Activated CD8-positive, alpha-beta memory T cell treated with anti-CD3 and anti-CD28 coated beads, Interleukin-2, amount 50 U/mL, for 48 hours (primary cell): ENCODE measurements at places on chromosomes 13 and 19.

GRCh38 chr19:29530540-29531457 is 5.0 kb downstream of the VSTM2B start:
- no peak for DNase-seq

DNA sequence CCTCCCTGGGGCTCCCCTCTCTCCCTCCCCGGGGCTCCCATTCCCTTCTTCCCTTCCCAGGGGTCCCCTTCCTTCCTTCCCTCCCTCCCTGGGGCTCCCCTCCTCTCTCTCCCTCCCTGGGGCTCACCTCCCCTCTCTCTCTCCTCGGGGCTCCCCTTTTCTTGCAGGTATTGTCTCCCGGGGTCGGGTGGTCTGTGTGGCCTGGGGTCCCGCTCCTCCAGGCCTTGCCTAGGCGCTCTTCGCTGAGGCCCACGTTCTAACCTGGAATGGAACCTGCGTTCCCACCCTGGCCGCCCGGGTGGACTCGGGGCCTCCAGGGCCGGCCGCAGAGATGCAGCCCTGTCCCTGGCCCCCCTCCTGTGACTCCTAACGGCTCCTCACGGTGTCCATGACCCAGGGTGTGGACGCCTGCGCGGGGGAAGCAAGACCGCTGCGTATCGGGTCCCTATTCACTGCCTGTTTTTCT is 940 bp upstream of the DCUN1D2 start:
- no peak for DNase-seq

DNA sequence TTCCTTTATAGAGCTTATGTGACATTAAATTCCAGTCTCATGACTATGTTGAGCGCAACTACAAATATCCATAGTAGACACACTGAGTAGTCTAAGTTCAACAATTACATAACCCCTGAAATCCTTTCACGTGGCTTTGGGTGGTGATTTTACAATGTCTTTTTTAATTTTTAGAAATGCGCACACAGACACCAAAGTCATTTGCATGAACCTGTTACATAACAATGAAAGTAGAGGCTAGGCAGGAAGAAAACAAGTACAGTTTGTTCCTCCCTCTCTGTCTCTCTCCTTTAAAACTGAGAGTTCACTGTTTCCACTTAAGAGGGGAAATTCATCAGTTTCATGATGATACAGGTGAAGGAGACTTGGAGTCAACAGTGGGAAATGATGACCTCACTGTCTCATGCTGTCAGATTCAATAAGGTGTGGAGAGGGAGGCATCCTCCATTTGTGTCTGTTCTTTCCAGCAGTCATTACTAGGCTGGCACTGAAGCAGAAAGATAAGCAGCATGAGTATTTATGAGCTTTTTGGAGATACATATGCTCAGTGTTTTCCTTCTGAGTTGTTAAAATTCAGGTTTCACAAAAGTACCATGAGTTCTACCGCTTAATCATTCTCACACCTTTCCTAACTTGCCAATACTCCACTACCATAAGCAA is 201.8 kb downstream of the LHFPL6 start:
- no peak for DNase-seq

GRCh38 chr13:94550062-94550738 is 45.8 kb downstream of the TGDS start:
- DNase-seq, result no peak

DNA sequence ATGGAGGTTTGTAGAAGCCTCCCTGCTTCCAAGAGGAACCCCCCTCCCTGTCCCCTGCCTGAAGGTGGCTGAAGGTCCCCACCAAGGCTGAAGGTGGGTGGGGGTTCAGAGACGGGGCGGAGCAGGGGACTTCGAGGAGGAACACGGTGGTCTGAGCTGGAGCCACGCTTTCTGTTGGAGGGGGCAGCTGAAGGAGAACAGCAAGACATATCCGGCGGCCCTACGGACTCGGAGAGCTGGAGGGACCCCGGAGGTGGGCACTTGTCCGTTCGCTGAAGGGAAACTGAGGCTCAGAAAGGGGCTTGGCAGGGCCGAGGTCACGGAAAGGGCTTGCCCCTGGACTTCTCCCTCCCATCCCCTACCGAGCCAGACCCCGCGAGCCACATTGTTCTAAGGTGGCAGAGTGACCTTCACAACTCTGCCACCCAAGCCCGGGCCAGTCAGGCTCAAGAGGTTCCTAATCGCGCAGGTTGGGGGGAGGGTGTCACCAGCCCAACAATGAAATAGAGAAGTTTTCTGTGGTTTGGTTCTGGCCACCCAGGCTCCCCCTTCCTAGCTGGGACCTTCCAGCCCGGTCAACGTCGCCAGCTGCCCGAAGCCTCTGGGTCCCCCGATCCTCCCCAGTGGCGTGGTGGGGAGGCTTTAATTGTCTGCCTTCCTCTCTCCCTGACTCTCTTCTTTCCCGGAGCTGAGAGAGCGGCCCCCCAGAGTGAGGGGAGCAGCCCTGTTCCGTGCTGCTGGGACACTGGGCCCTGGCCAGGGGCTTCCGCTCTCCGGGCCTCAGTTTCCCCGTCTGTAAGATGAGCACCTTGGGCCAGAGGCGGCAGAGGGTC is 15.5 kb upstream of the KCNN1 start:
- no peak for DNase-seq

DNA sequence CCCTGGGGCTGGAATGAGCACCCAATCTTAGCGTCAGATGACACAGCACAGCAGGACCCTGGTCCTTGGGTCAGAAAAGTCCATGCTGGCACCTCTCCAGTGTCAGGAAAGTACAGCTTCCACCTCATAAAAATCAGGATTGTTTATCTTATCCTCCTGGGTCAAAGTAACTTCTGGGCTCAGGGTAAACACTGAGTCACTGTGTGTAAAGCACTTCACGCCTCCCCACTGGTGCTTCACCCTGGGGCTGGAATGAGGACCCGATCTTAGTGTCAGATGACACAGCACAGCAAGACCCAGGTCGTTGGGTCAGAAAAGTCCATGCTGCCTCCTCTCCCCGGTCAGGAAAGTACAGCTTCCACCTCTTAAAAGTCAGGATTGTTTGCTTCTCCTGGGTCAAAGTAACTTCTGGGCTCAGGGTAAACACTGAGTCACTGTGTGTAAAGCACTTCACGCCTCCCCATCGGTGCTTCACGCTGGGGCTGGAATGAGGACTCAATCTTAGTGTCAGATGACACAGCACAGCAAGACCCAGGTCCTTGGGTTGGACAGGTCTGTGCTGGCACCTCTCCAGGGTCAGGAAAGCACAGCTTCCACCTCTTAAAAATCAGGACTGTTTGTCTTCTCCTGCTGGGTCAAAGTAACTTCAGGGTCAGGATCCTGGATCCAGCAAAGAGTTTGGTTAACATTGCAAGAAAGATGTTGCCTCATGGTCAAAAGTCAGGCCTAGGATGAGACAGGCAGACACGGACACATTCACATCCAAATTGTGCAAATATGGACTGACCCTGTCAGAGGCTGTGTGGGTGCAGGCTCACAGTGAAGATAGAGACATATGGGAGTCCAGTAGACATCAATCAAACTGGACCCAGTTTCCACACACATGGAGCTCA is 39.2 kb upstream of the CYP2A7 start:
- DNase-seq, result no peak

GRCh38 chr19:45496349-45496953 is 396 bp downstream of the RTN2 start:
- DNase-seq, result peak; percentile 76

DNA sequence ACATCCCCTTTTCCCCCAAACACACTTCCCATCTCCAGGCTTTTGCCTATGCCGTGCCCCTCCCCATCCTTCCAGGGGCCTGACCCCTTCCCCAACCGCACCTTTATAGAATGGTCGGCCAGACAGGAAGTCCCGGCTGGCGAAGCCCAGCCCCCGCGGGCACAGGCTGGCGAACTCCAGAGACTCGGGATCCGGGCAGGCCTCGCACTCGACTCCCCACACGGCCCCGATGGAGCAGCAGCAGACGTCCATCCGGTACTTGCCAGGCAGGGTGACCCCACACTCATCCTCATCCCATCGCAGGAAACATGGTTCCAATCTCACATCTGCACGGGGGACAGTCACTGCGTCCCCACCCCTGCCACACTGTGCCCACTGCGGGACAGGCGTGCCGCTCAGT is 25.7 kb downstream of the FBN3 start:
- DNase-seq, result no peak

DNA sequence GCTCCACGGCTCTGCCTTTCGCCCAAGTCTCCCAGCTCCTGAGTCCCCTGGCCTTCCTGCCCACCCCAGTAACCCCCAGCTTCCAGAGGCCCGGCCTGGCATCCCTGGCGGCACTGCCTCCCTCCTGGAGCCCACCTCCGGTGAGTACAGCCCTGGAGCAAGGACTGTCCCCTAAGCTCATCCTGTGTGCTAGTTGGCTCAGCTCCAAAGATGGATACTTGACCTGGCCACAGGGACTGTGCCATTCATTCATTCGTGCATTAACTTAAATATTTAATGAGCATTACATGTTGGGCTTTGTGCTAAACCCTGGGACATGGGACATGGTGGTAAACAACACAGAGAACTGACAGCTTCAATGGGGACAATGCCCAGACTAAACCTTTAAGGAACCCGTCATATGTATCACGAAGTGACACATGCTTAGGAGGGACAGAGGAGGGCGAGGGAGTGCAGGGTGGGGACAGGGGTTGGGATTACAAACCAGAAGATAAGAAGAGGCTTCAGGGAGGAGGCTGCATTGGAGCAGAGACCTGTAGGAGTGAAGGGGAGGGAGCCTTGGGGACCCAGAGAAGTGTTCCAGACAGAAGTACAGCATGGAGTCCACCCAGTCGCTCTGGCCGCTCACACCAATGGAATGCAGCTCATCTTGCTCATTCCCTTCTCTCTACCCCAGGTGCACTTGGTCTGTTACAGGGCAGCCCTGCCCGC is 6.9 kb upstream of the OVOL3 start:
- DNase-seq, result no peak

DNA sequence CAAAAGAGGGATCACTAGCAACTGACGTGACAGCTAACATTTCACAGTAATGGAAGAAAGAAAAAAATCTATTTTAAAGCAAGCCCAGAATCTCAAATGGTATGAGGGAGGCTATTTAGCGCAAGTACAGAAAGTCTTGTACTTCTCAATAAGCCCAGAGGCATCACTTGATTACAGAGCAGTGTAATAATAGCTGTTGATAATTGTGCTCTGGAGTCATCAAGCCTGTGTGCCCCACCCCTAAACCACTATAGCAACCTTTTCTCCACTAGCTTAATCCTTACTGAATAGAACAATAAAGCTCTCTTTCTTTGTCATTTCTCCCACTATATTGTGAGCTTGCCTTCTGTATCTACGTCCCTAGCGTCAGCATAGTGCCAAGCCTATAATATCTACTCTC is 56.6 kb downstream of the FREM2 start:
- DNase-seq, result no peak

GRCh38 chr13:77620138-77620537 is 77.3 kb upstream of the SLAIN1 start:
- DNase-seq, result no peak

DNA sequence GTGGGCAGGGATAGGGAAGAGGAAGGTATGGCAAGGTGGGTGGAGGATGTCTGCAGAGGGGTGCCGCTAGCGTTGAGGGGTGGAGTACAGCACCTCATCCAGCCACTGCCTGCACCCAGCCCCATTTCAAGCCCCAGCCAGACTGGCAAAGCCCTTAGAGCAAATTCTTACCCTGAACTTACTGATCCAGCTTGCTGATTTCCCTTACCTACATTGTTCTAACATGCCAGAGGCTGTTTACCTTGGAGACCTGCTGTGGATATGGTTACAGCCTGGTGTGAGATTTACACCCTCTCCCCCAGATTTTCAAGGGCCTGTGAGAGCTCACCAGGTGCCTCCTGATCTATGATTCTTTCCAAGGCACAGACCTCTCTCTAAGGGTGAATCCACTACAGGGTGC is 86.0 kb downstream of the ZNF726 start:
- no peak for DNase-seq

DNA sequence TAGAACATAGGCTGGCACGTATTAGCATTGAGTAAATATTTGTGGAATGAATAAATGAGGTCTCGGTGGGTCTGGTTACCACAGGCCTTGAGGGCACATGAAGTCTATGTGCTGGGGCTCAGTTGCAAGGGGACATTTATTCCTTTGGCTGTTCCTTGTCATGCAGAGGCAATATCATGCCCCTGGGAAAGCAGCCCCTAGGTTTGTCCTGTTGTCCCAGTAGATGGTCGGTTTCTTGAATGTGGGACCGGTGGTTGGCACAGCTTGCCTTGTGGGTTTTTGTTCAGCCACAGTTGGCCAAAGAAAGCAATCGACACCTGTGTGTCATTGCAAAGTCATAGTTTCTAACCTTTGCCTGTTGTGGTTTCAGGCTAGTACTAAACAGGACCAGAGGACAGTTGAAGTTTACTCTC is 24.7 kb upstream of the GPR183 start:
- peak; percentile 66 for DNase-seq

DNA sequence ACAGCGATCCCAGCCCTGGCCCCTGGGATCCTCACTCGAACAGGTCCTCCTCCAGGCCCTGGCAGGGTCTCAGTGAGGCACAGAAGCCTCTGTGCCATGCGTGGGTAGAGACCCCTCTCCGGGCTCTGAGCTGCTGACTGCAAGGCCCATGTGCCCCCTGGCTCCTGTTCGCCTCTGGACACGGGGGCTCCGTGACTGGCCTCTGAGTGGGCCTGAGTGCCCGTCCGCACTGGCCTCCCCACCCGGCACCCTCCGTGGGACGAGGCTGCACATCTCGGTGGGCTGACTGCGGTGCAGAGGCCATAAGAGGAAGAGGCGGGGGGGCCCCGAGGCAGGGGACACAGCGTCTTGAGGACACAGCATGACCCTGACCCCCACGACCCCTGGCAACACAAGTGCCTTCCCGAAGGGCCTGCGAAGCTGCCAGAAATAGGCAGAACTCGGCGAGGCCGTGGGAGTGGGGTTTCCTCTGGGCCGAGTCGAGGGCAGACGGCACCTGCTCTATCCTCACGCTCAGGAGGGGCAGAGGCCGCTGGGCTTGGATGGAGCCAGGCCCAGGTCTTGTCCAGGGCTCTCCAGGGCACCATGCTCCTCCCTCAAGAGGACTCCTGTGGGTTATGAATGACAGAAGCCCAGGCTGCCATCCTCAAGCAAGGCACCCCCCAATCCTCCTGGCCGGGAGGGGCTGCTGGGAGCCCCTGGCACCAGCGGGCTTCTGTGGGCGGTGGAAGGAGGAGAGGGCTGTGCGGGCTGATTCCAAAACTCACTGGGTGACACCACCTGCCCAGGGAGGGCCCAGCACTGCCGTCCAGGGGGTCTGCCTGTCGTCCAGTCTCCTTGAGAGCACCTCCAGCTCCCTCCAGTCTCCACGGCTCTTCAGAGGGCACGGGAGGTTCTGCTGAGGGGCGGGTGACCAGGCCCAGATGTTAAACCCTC is 52.6 kb downstream of the RASA3 start:
- peak; percentile 50 for DNase-seq

DNA sequence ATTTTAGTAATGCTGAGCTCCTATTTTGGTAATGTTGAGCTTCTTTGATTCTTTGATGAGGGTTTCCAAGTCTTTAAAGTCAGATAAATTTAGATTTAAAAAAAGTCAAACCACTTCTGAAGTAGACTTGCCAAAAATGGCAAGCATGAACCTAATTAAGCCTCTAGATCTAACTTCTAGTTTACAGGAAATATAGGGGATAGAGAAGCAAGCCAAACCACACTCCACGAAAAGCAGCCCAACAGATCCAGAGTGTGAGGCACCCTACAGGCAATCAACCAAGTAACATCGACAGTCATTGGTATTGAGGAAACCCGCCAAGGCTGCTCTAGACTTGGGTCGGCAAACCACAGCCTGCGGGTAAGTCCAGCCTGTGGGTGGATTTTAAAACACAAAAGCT is 3.7 kb downstream of the GGACT start:
- no peak for DNase-seq

- no peak for DNase-seq
These were observed 18.6 kb downstream of the ZNF814 start for GRCh38 chr19:57870225-57870624.

GRCh38 chr19:1469255-1470054 is 9.6 kb downstream of the C19orf25 start:
- no peak for DNase-seq
